ENCODE measurements at places on chromosomes 12 and 14.

- DNase-seq, result no peak
Measured at GRCh38 chr12:96323906-96324305, 76.3 kb downstream of the CDK17 start.

- no peak for DNase-seq
Measured at GRCh38 chr14:64935508-64935907, 7.0 kb downstream of the GPX2 start.

DNA sequence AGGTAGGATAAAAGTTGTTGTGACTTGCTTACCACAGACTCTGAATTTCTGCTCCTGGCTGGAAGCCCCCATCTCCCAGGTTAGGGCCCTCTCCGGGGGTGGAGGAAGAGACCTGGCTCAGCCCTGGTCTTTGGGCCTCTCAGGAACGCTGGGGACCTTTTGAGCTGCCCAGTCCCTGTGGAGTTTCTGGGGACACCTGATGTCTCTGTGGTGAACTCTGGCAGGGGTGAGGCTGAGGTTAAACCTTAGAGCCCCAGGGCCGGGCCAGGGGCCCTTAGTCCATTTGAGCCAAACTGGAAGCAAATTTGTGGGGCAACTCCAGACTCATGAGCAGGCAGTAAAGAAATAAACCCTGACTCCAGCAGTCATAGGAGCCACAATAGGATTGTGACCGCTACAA, 112.1 kb downstream of the ADGRD1 start:
- no peak for DNase-seq

GRCh38 chr14:62952226-62952625, 93.0 kb downstream of the KCNH5 start:
- DNase-seq, result no peak

GRCh38 chr12:8035440-8036010, 3.0 kb downstream of the FOXJ2 start:
- DNase-seq, result no peak

DNA sequence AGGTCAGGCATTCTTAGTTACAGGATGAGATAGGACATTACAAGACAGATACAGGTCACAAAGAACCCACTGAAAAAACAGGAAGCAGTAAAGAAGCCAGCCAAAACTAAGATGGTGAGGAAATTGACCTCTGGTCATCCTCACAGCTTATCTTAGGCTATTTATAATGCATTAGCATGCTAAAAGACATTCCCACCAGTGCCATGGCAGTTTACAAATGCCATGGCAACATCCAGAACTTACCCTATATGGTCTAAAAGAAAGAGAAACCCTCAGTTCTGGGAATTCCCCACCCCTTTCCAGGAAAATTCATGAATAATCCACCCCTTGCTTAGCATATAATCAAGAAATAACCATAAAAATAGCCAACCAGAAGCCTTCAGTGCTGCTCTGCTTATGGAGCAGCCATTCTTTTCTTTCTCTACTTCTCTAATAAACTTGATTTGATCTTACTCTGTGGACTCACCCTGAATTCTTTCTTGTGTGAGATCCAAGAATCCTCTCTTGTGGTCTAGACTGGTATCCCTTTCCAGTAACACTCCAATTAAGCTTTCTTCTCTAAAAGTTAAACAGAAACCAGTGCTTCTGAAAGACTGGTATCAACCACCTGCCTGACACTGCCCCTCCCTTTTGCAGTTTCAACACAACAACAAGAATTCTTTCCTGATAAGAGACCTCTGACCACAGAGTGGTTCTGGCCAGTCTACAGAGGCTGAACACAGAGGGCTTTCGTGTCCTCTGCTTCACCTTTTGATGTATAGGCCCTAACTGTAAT, 86.9 kb downstream of the BCAT1 start:
- DNase-seq, result no peak

- no peak for DNase-seq
Measured at GRCh38 chr14:29926701-29927375, 809 bp downstream of the PRKD1 start.

GRCh38 chr12:40086471-40086870, 19.4 kb downstream of the SLC2A13 start:
- no peak for DNase-seq

GRCh38 chr12:58087423-58088127, 146.2 kb downstream of the ATP23 start:
- DNase-seq, result no peak

DNA sequence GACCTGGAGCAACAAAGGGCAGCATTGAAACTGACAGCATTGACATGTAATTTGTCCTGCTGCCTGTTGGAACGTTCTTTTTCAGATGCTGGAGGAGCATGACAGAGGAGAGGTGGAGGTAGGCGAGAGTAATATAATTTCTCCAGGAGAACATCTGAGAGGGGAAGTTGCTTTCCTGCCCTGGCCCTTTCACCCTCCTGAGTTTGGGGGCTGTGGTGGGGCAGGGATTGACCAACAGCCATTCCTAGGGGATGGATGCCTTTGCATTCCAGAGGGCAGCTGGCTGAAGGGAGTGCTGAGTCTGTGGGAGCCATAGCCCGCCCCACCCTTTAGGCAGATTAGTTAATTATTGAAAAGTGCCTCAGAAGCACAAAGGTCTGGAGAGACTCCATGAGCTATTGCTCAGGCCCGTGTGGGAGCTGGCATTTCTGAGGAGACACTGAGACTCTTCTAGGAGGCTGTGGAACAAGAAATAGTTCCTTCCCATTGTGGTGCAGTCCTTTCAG, 73.5 kb downstream of the ARF6 start:
- DNase-seq, result no peak

DNA sequence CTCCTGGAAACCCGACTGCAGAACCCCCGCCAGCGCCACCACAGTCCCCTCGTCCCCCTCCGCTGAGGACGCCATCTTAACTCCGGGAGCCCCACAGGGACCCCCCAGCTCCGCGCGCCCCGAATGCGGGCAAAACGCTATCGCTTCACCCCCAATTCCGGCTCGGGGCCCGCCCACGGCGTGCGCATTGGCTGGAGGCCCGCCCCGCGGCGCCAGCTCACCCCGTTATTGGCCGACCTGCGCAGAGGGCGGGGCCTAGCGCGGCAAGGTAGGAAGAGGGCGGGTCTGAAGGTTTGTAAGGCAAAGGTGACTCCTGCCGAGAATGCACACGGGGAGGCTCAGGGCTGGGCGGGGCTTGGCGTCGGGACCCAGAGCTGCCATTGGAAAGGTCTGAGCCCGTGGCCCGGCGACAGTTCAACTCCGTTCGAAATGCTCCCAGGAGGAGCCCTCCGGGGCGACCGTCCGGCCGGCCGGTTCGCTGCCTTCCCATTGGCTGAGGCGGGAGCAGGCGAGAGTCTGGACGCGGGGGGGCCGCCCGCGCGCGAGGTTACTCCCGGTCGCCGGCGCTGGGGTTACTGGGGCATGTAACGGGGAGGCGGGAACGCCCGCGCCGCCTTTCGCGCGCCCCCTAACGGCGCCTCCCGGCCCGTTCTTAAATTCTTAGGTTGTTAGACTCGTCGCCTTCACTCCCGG, at the start of gene LPCAT3:
LPCAT3 (minus strand) TSS at position 127 of the 693 bp plus-strand sequence; CDS start at position 75, 52 bp downstream.
- peak; percentile 97 for DNase-seq

DNA sequence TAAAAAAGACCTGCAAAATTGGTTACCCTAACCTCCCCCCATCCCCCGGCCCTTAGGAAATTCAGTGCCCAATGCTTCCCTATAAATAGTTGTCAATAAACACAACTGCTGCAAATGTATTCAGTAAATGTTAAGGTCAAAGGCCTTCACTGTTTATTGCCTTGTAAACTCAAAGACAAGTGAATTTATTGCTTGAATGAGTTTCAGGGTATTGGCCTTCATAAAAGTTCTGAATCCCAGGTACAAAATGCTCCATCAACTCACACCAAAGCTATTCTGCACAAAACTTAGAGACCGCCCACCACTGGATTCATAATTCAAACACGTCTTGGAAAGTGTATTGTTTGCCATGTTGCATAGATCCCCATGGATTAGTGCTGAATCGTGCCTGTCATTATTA, 63.3 kb upstream of the CDKN3 start:
- DNase-seq, result no peak

- no peak for DNase-seq
Measured at GRCh38 chr14:58272588-58273372, 25.6 kb upstream of the ARID4A start.

DNA sequence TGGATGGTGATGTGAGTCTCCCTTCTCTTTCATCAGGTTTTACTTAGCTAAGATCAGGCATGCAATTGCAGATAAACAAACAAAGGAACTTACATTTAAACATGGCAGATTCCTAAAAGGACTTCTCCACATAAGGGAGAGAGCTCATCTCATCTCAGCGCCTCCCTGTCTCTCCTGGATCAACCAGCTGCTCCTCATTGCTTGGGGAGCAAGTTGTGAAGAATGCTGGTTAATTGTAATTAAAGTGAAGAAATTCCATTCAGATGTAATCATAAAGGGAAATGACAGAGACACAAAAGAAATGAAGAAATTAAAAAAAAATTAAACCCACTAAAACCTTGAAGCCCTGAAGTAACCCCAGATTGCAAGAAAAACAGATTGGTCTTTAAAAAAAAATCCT, 104.4 kb upstream of the DIO2 start:
- no peak for DNase-seq

GRCh38 chr12:45049912-45050750, 768 bp downstream of the DBX2 start:
- DNase-seq, result no peak

GRCh38 chr14:102426796-102427195, 64.1 kb downstream of the TECPR2 start:
- DNase-seq, result no peak

GRCh38 chr12:72036393-72036792, 97.7 kb downstream of the TPH2 start:
- DNase-seq, result no peak

DNA sequence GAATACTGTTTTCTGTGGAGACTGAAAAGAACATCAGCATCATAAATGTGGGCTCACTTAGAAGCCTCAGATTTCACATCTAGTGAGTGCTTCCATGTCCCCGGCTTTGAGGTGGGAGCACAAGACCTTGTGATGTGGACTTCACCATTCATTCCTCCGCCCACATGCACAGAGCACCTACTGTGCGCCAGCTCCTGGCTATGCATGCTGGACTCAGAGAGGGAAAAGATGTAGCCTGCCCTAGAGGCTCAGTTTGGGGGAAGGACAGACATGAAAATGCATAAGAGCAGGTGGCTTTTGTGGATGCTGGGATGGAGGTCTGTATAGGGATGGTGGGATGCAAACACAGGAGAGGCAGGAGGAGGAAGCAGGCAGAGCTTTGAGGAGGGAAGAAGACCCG, 65.0 kb downstream of the SERPINA3 start:
- DNase-seq, result peak; percentile 17

GRCh38 chr12:11581179-11581755, 68.2 kb upstream of the ETV6 start:
- DNase-seq, result peak; percentile 57

GRCh38 chr12:974271-974862, 16.7 kb upstream of the ERC1 start:
- no peak for DNase-seq

Data from breast epithelium (tissue), 4 donors.